Small intestine (tissue), 16 donors: ENCODE measurements at places on chromosomes 4 and X.
A peak's percentile ranks its signal among the peaks of the same experiment; 100 is the strongest.

- no peak for DNase-seq
Observed at GRCh38 chrX:44931441-44931973, 58.5 kb downstream of the KDM6A start.

DNA sequence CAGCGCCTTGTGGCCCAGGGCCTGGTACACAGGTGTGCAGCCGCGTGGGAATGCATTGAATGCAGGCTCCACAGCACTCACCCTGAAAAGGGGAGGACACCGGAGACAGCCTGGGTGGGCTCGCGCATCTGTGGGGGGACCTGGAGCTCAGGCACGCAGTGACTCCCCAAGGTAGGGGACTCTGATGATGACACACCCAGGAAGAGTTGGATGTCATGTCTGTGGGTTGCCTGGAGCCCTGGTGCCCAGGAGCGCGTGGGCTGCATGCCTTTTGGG, 32.7 kb upstream of the HTRA3 start:
- DNase-seq: no peak

DNA sequence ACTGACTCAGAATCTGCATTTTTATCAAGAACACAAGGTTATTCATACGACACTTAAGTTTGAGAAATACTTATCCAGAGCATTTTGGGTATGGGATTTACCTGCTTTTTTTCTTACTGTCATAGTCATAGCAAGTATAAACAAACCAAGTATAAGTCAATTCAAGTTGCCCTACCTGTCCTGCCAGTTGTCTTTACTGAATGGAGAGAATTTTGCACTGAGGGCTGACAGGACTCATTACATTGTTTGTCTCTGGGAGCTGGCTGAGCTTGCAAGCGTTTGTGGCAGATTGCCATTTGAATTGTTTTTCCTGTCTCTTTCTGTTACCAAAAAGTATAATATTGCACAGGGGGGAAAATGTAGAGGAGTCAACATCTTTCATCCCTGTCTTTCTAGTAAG, 278.9 kb upstream of the MAGEC2 start:
- DNase-seq: no peak

DNA sequence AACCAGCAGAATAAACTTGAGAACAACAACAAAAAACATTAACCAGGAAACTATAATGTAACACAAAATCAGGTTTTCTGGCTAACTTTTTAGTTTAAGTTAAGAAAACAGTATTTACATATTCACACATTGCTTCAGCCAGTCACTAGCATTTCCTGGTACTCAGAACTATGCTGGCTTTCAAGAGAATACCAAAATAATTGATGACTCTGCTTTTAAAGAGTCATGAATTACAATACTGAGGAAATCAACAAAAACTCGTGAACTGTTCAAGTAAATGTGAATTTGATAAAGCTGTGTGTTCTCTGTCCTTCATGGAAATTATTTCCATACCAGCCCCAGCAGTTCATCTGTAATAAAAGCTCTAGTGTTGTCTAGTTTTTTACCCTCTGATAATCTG, 27.4 kb downstream of the PRSS12 start:
- DNase-seq: no peak

DNA sequence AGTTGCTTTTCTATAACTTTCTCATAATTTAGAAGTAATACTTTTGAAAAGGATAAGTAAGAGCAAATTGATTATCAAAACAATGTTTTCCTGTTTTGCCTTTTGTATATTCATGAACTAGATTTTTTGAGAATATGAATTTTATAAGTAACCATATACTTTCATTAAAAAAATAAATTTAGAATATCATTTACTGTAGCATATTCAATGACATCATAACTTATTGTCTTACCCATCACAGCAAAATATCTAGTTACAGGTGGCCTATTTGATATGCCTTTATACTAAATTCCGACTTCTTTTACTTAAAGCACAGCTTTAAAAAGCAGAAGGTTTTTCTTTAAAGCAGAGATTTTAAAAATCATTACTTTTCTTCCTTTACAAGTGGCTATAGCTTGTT, 20.1 kb downstream of the BLTP1 start:
- no peak for DNase-seq

DNA sequence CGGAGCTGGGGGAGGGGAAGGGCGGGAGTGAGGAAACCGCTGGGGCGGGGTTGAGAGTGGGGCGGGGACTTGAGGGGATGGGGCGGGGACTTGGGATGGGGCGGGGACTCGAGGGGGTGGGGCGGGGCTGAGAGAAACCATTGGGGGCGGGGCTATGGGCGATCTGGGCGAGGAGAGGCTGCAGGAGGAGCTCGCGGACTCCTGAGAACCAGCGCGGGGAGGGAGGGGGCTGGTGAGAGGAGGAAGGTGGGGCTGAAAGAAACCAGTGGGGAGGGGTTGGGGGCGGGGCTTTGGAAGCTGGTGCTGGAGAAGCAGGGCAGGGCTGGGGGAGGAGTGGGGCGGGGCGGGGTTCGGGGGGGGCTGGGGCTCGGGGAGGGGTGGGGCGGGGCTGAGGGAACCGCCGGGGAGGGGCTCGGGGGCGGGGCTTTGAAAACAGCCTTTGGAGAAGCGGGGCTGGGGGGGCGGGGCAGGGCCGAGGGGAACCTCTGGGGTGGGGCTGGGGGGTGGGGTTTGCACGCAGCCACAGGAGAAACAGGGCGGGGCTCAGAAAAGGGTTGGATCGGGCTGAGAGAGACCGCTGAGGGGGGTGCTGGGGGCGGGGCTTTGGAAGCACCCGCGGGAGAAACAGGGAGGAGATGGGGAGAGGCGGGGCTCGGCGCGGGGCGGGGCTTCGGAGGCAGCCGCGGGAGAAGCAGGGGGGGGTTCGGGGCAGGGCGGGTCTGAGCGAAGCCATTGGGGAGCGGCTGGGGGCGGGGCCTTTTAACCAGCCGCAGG, 777 bp upstream of the EOLA2 start:
- peak; percentile 94 for DNase-seq

GRCh38 chr4:25007598-25007997, 23.1 kb downstream of the LGI2 start:
- no peak for DNase-seq

- no peak for DNase-seq
Observed at GRCh38 chr4:136741468-136741867, 790.8 kb downstream of the PCDH18 start.

GRCh38 chrX:42242004-42242403, 318.6 kb upstream of the CASK start:
- DNase-seq: no peak

DNA sequence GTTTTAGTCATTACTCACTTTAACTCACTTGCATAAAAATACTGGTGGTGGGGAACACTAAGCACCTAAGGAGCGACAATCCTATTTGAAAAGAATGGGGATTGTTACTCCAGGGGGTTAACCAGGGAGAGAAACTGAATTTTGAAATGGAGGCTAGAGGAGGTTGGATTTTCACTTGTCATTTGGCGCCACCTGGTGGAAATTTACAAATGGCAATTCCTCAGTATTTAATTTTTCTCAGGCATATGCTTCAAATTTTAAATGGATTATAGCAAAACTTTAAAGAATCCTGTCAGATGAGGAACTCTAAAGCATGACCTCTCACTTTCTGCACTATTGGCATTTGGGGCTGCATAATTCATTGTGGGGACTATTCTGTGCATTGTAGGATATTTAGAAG, 2.7 kb upstream of the GEMIN8 start:
- DNase-seq: peak; percentile 61

DNA sequence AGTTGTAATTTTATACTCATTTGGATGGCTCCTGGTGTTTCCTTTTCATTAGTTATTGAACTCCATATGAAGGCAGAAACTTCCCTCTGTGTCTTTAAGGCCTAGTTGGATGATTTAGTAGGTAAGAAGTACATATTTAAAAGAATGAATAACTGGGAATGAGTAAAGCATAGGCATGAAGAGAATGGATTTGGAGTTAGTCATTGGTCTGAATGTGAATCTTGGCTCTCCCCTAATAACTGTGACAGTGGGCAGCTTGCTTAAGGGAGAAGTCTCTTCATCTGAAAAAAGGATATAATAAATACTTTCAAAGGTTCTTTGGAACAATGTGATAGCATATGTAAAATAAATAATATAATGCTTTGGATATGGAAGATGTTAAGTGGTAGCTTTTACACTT, 13.2 kb downstream of the SNX25 start:
- DNase-seq: no peak

DNA sequence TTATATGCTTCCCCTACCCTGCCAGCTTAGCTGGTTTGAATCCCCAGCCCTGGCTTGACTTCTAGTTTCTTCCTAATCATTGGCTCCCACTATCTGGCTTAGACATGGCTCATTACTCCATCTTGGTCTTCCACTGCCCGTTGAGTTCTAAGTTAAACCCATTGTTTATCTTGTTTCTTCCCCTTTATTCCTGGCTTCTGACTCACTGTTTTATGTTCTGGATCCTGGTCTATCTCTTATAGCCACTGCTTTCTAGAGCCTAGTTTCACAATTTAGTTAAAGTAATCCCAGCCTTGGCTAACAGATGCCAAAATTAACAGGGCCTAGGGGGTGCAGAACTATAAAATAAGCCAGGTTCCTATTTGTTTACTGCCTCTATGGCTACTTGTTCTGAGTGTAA, 120.9 kb downstream of the ARHGEF9 start:
- no peak for DNase-seq

- no peak for DNase-seq
Observed at GRCh38 chr4:66252291-66252690, 582.0 kb upstream of the EPHA5 start.

DNA sequence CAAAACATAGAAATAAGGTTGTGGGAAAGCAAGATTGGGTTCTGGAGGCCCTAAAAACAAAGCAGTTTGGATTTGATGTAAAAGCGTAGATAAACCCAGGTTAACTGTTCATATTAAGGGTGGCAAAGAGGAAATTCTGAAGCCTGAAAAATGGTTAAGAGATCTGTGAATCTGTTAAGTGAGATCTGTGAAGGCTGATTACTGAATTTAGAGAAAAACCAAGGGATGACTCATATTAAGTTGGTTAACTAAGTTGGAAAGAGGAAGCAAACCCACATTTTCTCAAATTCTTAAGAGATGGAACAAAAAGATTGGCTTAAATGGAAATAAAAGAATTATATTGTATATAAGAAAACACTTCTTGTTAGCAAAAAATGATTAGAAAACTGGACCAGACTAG, 22.8 kb downstream of the GPAT3 start:
- no peak for DNase-seq

- DNase-seq: no peak
Observed at GRCh38 chr4:28357990-28358389, 1497.3 kb downstream of the STIM2 start.

DNA sequence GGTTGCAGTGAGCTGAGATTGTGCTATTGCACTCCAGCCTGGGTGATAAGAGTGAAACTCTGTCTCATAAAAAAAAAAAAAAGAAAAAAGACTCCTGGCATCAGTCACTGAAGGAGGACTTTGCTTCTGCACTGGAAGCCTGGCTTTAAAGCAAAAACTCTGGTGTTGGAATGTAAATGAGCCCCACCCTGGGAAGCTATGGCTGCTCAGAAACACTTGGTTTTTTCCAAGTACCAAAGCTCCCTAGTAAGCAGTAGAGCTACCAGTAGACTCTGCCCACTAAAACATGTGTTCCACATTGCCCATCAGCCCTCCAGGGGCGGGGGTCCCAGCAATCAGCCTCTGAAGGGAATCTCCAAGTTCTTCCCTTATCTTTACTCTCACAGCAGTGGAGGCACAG, 154.4 kb downstream of the SHROOM3 start:
- DNase-seq: peak; percentile 86

GRCh38 chr4:7822137-7822505, 117.5 kb downstream of the AFAP1 start:
- no peak for DNase-seq

DNA sequence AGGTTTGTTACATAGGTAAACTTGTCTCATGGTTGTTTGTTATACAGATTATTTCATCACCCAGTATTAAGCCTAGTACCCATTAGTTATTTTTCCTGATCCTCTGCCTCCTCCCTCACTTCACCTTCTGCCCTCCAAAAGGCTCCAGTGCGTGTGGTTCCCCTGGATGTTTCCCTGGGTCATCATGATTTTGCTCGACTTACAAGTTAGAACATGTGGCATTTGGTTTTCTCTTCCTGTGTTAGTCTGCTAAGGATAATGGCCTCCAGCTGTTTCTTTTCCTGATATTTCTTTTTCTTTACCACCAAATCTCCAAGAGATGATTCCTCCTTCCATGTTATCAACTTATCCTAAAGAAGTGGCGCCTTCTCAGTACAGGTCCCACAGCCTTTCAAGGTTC, 543.1 kb upstream of the ADGRL3 start:
- no peak for DNase-seq

DNA sequence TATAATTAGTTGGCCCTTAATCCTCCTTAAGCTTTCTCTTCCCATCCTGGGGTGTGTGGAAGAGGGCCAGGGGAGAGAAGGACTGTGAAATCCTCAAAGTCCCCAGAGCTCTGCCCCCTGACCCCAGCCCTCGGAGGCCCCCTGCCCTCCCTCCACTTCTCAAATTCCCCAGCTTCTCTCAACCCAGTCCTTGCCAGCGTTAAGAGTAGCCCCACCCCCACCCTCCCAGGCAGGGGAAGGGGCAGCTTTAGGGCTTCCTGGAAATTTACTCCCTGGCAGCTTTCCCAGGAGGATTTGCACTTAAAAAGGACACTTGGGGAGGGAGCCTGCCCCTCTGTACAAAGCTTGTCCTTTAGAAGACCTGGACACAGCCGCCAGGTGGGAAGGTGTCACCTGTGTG, 11.8 kb upstream of the CD40LG start:
- DNase-seq: no peak

DNA sequence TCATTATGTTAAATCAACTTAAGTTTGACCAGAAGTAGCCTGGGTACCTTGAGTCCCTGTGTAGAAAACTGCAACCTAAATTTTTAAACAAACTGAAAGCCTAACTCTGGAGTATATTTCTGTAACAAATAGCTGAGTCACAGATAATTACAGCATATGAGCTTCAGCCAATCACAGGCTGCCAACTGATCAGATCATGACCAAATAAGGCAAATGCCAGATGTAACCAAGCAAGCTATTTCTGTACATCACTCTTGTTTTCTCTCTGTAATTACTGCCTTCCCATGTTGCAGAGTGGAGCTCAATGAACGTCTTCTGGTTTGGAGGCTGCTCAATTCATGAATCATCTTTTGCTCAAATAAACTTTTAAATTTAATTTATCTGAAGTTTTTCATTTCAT, 980.9 kb upstream of the DIAPH2 start:
- DNase-seq: no peak

DNA sequence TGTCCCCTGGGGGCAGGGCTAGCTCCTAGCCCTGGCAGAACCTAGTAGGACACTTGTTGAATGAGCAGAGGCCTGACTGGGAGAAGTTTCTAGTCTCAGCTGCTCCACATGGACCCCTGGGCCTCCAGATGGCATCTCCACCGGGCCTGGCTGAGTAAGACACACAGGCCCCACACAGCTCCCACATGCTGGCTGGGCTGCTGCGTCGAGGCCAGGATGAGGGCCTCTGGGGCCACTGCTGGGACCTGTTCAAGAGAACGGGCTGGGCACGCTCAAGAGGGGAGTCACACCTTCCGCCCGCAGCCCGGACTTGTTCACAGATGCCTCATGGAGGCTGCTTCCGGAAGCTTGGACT, 4.2 kb upstream of the HGFAC start:
- DNase-seq: no peak

DNA sequence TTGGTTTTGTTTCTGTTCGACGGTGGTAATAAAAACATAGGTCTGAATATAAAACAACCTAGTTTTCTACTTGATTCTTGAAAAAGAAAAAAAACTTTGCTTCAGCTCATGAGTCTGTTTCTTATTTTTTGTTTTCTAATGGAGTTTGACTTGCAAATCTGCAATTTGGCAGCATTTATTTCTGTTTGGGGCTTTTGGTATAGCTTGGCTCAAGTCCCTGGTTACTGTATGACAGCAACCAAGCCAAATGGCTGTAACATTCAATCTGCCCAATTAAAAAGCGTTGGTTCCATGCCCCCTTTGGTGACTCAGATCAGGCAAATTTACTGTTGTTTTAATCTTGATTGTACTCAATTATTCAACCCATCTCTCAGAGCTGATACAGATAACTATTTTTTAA, 263.4 kb downstream of the GRIA3 start:
- DNase-seq: no peak
